ENCODE measurements at places on chromosomes 12 and 14. TPM values are rescaled to one million over a fixed set of nuclear protein-coding genes. Genes with fewer than 3 reads are reported as not detected.

SLC8A3 gene
- total RNA-seq: 14.1 TPM

TTC5 gene
- 3.7 TPM for total RNA-seq

PZP gene
- not detected for total RNA-seq

HSPB8 gene
- total RNA-seq: 582 TPM

GRIP1 gene
- 0.18 TPM for total RNA-seq

NEUROD4 gene
- not detected for total RNA-seq

DNA sequence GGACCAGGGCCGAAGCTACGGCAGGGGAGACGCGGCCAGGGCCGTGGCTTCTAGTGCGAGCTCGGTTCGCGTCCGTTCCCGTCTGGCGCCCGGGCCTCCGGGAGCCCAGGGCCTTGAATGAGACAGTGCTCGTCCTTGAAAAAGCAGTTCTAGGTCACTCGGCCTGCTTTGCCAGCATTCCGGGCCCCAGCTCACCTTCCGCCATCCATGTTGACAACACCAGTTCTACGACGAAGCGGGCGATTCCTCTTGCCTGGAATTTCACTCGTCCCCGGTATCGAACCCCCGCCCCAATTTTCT, 4.5 kb downstream of the OR10AD1 start:
- peak overlapping the region; percentile 99 for H3K27ac ChIP-seq
- DNase-seq: peak; percentile 46
- H3K27me3 ChIP-seq: no peaks in the 10 kb centered on the region

DNA sequence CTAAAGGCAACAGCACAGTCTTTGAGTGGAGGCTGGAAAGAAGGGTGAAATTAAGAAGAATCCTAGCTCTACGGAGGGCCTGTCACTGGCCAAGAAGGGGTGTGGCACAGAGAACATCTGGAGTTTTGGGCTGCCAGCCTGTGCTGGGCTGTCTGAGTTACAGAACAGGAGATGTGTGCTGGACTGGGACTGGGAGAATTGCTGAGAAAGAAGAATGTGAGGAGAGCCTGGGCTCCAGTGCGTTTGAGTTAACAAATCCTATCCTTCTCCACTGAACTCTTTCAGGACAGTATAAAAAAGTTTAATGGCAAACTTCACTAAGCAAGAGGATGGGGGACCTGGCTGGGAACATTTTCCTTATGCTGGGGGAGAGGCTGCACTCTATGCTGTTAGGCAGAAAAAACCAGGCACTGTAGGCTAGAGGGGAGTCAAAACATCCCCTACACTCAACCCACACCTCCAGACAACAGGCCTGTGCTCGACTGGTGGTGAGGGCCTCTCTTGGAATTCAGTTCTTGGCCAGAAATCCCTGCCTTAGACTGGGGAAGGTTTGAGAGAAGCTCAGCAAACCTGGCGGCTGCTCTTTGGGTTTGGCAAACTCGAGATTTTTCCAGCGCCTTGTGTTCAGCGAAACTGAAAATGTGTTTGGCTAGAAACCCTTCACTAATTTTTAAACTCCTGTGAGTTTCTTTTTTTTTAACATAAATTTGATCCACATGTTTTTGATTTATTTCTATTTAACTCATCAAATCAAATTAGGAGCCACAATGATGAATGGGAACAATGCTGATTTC, 217.3 kb downstream of the MON2 start:
- DNase-seq: peak; percentile 34
- no peaks in the 10 kb centered on the region for H3K4me1 ChIP-seq
- no peaks in the 10 kb centered on the region for H3K36me3 ChIP-seq
- peak overlapping the region; percentile 44 for H3K27ac ChIP-seq

DNA sequence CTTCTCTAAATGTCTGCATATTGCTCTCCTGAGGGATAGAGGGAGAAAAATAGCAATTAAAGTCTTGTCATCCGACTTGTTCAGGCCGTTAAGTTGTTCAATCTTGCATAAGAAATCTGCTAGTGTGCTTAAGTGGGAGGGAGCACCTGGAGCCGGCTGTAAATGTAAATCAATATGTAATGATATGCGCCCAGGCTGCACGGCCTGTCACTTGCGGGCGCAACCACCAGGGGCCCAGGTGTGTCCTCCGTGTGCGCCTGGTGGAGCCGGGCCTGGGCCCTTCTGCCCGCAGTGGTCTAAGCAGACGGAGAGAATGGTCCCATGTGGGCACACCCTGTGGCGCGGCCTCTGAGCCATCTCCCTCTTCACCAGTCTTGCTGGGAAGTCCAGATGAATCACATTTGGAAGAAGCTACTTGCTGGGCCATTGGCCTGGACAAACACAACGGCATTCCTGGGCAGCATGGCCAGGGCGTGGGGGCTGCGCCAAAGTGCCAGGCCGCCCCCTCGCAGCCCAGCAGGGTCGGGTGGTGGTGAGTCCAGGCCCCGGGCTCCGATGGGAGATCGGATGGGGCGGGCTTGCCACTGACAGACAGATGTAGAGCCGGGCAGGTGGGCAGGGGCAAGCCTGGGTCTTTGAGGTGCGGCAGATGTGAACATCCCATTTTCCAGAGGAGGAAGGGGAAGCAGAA, 193.3 kb upstream of the C14orf180 start:
- H3K36me3 ChIP-seq: no peaks in the 10 kb centered on the region
- no peaks in the 10 kb centered on the region for H3K4me1 ChIP-seq
- H3K27me3 ChIP-seq: peaks cover 10% of the 10 kb centered on the region
- H3K27ac ChIP-seq: no peak overlapping the region
- no peak for DNase-seq

DNA sequence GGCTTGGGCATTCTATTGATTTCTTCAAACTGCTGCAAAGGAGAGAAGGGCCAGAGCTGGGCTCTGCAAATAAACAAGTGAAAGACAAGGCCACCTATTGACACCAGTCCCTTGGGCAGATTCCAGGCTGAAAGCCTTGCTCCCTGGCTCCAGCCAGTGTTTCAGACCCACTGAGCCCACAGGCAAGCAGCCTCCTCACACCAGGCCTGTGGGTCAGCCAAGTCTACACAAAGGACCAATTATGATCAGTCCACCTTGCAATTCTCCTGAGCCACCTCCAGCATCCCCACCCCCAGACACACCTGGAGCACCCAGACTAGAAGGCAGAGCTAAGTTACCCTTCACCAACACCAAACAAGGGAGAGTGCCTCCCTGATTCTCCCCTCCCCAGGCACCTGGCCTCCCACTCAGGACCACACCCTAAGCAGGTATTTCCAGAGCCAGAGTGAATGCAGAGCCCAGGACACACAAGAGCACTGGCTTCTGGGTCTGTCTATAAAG, 13.8 kb downstream of the ACTN1 start:
- H3K27me3 ChIP-seq: no peaks in the 10 kb centered on the region

- peak overlapping the region; percentile 12 for H3K27ac ChIP-seq
- no peak for DNase-seq
- peaks cover 49% of the 10 kb centered on the region for H3K36me3 ChIP-seq
- no peak overlapping the region for H3K4me3 ChIP-seq
Observed at GRCh38 chr12:114678718-114679117, 5.3 kb downstream of the TBX3 start.

- H3K4me3 ChIP-seq: no peak overlapping the region
- no peak for DNase-seq
- H3K27me3 ChIP-seq: no peaks in the 10 kb centered on the region
- H3K36me3 ChIP-seq: no peaks in the 10 kb centered on the region
Observed at GRCh38 chr12:28486521-28486920, 296.3 kb downstream of the CCDC91 start.

- DNase-seq: no peak
- no peaks in the 10 kb centered on the region for H3K36me3 ChIP-seq
- no peaks in the 10 kb centered on the region for H3K4me1 ChIP-seq
- no peaks in the 10 kb centered on the region for H3K27me3 ChIP-seq
Observed at GRCh38 chr14:92456215-92457015, 57.2 kb upstream of the RIN3 start.

DNA sequence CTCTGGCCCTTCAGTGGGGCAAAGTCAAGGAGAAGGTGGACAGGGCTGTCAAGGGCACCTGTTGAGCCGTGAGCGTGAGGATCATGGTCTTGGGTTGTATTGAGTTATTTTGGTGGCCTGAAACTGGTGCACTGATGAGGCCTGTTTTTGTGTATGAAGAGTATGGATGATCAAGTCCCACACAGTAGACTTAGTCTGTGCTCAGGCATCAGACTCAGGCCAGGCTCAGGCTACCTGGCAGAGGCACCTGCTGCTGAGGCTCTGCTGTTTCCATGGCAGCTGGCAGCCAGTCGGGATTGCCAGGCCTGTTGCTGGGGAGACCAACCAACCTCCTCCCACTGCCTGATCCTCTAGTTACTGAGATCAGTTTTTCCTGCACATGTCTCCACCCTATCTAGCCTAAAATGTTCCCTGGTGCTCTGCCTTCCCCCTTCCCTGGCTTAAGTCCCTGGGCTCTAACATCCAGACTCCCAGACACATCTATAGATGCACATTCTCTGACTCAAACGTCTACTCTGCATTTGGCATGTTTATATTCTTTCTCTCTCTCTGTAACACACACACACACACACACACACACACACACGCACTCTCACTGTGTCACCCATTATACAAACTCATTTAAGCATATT, 5.1 kb downstream of the JPH4 start:
- peaks cover 34% of the 10 kb centered on the region for H3K27me3 ChIP-seq
- no peak for DNase-seq
- H3K4me1 ChIP-seq: no peaks in the 10 kb centered on the region
- H3K4me3 ChIP-seq: no peak overlapping the region

GRCh38 chr14:24662753-24663152, 28.8 kb upstream of the GZMB start:
- no peaks in the 10 kb centered on the region for H3K4me1 ChIP-seq
- H3K4me3 ChIP-seq: no peak overlapping the region
- no peak for DNase-seq

DNA sequence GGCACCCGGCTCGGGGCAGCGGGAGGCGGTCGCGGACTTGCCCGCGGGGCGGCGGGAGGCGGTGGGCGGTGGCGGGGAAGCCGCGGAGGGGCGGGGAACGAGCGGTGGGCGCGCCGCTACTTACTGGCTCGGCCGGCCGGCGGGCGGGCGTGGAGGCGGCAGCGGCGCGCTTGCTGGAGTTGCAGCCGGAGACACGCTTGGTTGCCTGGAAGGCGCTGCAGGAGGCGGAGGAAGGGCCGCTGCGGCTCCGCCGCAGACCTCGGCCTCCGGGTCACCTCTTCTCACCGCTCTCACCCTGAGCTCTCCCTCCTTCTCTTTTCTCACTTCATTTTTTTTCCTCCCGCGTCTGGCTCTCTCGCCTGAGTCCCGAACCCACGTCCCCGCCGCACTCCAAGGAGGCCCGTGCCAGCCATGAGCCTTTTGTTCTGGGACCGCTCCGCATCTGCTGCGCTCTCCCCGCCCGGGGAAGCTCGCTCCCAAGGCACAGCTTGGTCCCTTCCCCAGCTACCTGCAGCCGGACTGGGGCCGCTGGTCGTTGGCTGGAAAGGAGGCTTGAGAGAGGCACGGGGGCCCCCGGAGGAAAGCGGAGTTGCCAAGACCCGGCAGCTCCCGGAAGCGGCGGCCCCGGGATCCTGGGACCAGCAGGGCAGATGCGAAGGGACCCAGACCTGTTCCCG, 592 bp upstream of the KCNK10 start:
- H3K36me3 ChIP-seq: no peaks in the 10 kb centered on the region
- H3K27me3 ChIP-seq: peaks cover 58% of the 10 kb centered on the region
- H3K27ac ChIP-seq: no peak overlapping the region
- no peak overlapping the region for H3K4me3 ChIP-seq

DNA sequence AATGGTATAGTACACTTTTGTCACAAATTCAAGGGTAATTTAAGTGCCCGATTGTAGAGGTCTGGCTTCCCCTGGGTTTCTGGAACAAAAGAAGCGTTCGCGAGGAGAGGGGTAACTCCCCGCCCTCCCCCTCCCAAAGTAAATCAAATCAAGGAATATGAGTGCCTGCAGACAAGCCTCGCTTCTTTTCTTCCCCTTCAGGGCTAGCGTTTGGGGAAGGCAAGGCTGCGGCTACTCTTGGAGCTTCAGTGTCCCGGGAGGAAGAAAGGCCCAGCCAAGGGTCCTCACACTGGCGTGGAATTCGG, 456 bp upstream of the TMPO start:
- H3K27me3 ChIP-seq: no peaks in the 10 kb centered on the region
- peaks cover 23% of the 10 kb centered on the region for H3K4me1 ChIP-seq
- DNase-seq: no peak
- peak overlapping the region; percentile 93 for H3K27ac ChIP-seq
- H3K36me3 ChIP-seq: no peaks in the 10 kb centered on the region

DNA sequence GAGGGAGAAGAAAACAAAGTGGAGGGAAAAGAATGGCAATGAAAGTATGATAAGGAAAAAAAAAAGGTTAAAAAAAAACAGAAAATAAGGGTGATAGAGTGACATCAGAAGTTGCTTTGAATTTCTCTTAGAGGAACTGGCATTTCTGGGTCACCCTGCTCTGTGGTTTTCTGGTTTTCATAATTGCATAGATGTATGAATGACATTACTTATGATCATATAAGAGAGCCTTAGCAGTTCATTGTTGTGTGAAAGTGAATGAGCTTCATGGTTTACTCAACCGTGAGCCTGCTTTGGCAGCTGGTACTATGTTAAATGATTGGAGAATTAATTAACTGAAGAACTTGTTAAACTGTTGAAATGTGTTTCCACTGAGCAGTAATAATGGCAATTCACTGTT, 336.4 kb upstream of the FBXO33 start:
- H3K4me1 ChIP-seq: no peaks in the 10 kb centered on the region
- H3K36me3 ChIP-seq: no peaks in the 10 kb centered on the region
- no peak overlapping the region for H3K27ac ChIP-seq
- H3K27me3 ChIP-seq: no peaks in the 10 kb centered on the region
- no peak overlapping the region for H3K4me3 ChIP-seq

DNA sequence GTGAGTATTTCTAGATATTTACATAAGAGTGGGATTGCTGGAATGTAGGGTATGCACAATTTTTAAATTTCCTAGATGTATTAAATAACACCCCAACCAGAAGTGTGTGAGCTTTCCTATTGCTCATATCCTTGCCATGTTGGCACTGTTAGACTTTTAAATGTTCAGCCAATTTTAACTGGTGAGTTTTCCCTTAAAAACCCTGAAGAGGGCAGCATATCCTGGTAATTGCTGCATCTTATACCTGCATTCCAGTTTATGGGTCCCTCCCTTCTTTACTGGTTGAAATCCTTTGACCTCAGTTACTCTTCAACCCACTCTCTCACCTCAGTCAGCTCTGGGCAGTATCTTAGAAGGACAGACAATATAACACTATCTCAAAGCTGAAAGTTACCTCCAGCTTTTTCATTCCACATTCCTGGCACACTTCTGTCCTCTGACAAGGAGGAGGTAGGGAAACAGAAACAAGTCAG, 270.6 kb downstream of the PAWR start:
- H3K36me3 ChIP-seq: no peaks in the 10 kb centered on the region
- H3K4me3 ChIP-seq: no peak overlapping the region
- no peaks in the 10 kb centered on the region for H3K27me3 ChIP-seq
- DNase-seq: no peak
- no peak overlapping the region for H3K27ac ChIP-seq
- H3K4me1 ChIP-seq: no peaks in the 10 kb centered on the region

- no peak overlapping the region for H3K27ac ChIP-seq
- no peaks in the 10 kb centered on the region for H3K27me3 ChIP-seq
- DNase-seq: no peak
Observed at GRCh38 chr14:43132441-43132840, 1374.6 kb downstream of the FSCB start.

GRCh38 chr12:116476227-116476822, 82.9 kb upstream of the MAP1LC3B2 start:
- DNase-seq: no peak
- no peak overlapping the region for H3K27ac ChIP-seq
- no peaks in the 10 kb centered on the region for H3K36me3 ChIP-seq
- no peaks in the 10 kb centered on the region for H3K27me3 ChIP-seq

GRCh38 chr14:101504096-101504948, 57.0 kb upstream of the DIO3 start:
- H3K27me3 ChIP-seq: peaks cover 5% of the 10 kb centered on the region
- no peak for DNase-seq
- no peak overlapping the region for H3K4me3 ChIP-seq
- no peak overlapping the region for H3K27ac ChIP-seq
- no peaks in the 10 kb centered on the region for H3K36me3 ChIP-seq

Data from gastrocnemius medialis (tissue), 4 donors.